ENCODE measurements at places on chromosomes 5 and 9.

DNA sequence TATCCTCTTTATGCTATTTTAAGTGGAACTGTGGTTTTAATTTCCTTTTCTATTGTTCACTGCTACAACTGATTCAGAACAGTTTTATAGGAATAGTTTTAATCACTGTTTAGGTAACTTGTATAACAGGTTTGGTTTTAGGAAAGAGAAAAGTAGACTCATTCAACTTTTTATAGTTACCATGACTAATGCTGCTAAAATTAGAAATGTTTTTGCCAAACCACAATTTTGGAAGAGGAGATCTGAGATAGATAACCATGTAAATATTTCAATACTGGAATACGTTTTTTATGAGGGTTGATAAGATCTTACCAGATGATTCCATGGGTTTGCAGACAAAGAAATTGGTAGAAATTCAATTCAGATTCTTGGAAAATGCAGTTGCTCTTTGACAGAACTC lies 404.6 kb upstream of the ARRDC3 start:
- DNase-seq, result no peak

- DNase-seq, result no peak
These were observed 2.3 kb downstream of the FAM170A start for GRCh38 chr5:119631660-119632059.

DNA sequence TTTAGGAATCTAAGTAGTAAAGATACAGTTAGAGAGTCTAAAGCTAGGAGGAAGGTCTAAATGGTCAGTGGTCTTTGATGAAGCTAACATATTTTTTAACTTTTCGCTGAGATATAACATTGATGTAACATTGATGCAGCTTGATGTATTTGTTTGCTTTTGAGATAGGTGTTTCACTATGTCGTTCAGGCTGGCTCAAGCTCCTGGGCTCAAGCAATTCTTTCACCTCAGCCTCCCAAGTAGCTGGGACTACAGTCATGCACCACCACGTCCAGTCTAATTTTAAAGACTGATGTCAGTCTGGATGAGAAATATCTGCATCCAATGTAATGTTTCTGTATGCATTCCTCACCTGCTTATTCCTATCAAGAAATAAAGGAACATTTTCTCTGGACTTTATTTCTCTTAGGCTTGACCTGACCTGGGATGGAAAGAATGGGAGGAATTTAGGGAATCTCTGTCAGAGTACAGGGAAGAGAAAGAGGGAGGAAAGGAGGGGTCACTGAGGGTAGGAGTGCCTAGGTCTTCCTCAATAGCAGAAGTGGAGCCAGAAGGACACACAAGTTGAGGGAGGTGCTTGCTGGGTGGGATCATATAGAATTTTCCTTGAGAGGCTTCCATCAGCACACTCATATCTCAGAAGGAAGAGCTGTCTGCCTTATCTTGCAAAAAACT lies 101.5 kb upstream of the GPBP1 start:
- no peak for DNase-seq

DNA sequence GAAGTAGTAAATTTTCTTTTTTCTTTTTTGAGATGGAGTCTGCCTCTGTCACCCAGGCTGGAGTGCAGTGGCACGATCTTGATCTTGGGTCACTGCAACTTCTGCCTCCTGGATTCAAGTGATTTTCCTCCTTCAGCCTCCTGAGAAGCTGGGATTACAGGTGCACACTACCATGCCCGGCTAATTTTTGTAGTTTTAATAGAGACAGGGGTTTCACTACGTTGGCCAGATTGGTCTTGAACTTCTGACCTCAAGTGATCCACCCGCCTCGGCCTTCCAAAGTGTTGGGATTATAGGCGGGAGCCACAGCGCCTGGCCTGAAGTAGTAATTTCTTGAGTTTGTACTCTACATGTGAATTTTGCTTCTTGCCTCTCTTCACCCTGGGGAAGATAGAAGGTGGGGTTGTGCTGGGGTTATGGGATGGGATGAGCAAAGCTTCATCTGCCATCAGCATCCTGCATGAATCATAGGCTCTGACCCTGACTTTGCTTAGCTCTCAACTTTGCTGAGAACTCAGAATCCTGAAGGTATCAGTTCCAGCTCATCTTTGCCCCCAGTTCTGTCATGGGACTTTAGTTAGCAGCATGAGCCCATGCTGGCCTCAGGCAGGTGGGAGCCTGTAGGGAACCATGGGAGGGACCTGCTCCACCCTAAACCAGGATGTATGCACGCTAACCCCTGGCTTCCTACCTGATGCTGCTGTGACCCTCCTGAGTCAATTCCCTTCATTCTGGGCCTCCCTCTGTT lies 9.3 kb upstream of the CCL21 start:
- DNase-seq, result no peak

DNA sequence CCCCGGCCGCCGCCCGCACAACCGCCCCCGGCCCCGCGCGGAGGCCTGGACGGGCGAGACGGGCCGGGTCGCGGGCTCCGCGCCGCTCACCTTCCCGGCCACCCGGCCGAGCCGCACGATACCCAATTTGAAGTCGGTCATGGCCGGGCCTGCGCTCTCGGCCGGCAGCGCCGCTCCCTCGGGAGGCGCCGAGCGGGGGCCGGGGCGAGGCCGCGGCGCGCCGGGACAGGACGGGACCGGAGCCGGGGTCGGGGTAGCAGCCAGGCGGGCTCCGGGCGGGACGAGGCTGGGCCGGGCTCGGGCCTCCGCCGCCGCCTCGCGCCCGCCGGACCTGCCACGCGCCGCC lies 216 bp downstream of the ZMYND19 start:
- DNase-seq, result no peak

DNA sequence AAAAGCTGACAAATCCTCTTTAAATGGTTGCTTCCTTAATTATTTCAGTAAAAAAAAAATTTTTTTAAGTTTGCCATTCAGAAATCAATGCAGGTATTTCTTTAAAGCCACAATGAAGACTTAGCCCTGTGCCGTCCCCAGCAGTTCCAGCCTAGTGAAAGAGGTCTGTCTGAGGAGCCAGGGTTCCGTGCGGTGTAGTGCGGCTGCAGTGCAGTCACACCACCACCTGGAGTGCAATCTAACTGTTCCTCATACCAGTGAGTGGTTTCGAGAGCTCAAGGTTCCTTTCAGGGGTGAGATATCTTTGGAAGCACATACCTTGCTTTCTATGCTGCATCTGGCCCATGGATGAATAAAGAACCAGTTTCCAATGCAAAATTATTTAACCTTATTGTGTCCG lies 87.5 kb downstream of the FANCC start:
- DNase-seq, result no peak

DNA sequence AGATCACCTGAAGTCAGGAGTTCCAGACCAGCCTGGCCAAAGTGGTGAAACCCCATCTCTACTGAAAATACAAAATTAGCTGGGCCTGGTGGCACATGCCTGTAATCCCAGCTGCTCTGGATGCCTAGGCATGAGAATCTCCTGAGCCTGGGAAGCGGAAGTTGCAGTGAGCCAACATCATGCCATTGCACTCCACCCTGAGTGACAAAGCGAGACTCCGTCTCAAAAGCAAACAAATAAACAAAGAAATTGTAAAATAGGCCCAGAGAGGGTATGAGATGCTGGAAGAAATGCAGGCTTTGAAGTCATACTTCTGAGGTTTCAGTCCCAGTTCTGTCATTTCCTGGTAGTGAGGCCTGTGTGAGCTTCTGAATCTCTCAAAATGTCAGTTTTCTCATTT lies 5.3 kb upstream of the ARHGEF37 start:
- peak; percentile 25 for DNase-seq

DNA sequence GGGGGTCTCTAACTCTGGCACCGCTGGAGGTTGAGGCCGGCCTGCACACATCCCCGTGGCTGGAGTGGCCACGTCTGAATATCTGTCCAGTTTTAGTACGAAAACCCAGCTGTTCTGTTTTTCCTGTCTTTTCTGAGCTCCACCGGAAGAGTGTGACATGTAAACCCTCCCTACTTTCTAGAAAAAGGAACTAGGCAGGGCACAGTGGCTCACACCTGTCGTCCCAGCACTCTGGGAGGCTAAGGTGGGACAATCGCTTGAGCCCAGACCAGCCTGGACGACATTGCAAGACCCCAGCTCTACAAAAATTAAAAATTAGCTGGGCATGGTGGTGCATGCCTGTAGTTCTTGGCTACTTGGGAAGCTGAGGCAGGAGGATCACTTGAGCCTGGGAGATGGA lies 8.2 kb upstream of the PHYKPL start:
- no peak for DNase-seq

DNA sequence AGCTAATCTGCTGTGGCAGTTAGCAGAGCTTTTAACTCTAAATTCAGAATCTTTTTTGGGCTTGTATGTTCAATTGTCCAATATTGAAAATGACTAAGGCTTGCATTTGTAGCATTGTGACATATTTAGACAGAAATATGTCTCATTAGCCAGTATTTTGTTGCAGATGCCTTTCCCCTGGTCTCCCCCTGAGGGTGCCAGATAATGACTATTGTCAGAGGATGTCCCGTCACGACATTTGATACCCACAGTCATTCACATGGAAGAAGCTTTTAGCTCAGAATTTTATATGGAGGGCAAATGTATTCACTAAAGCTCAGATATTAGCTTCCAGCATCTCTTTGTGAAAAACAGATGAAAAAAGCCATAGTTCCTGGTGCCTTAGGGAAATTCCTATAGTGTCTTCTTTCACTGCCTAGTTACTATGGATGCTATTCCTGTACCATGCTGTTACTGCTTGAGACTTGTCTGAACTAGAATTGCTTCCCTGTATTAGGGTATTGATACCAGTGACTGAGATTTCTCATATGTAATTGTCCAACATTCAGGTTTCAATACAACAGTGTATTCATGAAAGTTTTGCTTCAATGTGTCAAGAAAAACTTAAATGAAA lies 96.2 kb downstream of the CCDC192 start:
- DNase-seq, result no peak

- no peak for DNase-seq
These were observed 71.4 kb downstream of the DCP2 start for GRCh38 chr5:113047733-113048652.

GRCh38 chr9:26012797-26013196 lies 334.6 kb upstream of the TUSC1 start:
- no peak for DNase-seq

DNA sequence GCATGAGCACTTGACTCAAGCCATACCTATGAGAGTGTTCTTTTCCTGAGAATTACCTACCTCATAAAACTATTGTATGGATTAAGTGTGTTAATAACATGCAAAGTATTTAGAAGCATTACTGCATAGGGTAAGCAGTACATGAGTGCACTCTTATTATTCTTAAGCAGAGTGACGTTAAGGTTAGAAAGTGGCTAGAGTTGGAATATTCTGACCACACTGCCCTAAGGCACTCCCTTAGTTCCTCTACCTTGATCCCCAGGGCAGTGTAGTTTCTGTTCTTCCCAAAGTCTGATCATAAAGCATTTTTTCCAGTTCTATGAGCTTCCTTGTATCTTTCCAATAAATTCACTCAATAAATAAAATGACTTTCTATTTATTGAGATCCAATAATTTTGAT lies 189.2 kb downstream of the PCSK1 start:
- no peak for DNase-seq

DNA sequence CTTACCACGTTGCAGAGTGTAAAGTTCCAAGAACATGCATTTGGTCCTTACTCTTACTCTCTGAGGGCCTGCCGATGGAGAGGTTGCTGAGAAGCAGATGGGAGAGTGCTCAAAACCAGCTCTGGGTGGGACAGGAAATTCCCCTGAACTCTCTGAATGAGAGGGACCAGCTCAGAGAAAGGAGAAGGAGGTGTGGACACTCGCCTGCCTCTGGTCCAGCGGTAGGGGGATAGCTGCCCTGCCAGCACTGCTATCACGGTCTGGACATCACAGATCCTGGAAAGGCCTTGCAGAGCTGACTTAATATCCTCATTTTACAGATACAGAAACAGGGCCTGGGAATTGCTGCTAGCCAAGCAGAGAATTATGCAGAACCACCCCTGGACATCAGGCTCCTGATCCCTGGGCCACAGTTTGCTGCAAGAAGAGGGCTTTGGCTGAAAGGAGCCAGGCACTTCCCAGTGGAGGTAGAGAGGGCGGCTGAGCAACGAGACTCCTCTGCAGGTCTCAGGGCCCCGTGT lies 4.9 kb downstream of the TRAF1 start:
- DNase-seq, result no peak

- DNase-seq, result no peak
These were observed 89.4 kb downstream of the PSAT1 start for GRCh38 chr9:78386348-78386747.

DNA sequence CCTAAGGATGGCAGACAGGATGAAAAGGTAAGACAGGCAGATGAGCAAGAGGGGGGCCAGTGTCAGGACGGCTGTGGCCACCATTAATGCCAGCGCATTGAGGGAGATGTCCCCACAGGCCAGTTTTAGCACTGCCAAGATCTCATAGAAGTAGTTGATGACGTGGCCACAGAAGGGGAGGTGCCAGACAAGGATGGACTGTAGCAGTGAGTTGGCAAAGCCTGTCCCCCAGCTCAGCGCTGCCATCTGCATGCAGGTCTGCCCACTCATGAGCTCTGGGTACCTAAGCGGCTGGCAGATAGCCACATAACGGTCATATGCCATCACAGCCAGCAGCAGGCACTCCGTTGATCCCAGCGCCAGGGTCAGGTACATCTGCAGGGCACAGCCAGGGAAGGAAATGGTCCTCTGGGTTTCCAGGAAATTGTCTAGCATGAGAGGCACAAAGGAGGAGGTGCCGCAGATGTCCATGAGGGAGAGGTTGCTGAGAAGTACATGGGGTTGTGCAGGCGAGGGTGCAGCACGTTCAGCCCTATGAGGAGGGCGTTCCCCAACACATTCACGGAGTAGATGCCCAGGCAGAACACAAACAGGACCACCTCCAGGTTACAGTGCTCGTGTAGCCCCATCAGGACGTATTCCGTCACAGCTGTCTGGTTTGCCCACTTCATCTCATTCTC lies 10.8 kb downstream of the OR13J1 start:
- no peak for DNase-seq

- no peak for DNase-seq
These were observed 1568.9 kb upstream of the ACO1 start for GRCh38 chr9:30815585-30815984.

- no peak for DNase-seq
These were observed 107.8 kb downstream of the KCNIP1 start for GRCh38 chr5:170611449-170612090.

DNA sequence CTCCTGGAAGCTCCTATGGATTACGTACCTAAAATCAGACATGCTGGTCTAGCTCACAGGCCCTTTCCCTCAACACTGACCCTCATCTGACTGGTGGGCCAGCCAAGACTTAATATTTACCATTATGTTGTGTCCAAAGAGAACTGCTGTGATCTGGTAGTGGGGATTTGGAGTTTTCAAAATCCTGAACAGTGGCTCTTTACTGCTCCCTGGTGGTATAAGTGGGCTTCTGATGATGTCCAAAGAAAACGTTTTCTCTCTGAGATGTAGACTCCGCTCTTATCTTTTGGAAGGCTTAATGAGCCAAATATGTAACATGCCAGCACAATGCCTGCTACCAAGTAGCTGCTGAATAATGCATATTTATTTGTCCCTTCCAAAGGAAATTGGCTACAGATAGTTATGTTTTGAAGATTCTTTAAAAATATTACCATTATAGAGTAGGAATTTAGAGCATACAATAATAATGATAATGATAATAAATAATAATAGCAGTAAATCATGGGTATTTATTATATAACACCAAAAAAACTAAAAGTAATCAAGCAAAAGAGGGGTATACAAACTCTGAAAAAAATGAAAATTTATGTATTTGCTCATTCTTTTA lies 406.6 kb upstream of the TNC start:
- DNase-seq, result peak; percentile 1

GRCh38 chr5:140608722-140609121 lies 24.3 kb downstream of the CD14 start:
- no peak for DNase-seq

All from GM06990 (cell line).